ENCODE measurements at places on chromosomes 7 and 10.

DNA sequence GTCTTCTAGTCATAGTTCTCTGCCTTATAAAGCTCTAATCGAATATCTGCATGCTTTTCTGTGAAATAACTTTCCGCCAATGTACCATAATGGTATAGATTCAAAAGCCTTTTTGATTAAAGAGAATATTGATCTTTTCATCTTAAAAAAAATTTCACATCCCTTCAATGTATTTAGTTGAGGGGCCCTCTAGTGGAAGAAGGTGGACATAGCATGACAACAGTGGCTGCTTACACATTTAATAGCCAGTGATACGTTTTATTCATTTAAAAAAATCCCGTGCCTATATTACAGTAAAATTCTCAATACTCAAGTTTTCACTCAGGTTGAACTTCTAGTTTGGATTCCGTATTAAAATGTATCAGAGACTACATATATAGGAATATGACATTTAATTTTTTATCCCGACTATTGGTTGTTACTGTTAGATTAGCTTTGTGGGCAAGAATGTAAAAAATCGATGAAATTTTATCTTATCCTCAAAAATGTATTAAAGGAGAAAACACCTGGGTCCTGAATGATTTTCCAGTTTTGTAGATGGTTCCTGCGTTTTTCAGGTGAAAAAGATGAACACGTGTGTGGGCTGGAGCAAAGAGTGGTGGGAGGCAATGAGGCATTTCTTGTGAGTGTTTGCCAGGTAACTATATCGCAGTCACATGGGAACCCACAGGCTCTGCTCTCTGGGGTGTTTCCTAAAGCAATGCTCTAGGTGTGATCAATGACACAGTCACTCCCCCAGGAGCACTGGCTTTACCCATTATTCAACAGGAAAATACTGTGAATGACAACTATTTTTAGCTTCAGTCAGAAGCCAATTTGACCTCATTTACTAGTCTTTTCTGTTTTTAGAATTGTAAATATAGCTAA is 24.1 kb upstream of the PNLIP start:
- no peak for DNase-seq

- DNase-seq: no peak
Measured at GRCh38 chr7:51705701-51706100, 389.1 kb upstream of the COBL start.

DNA sequence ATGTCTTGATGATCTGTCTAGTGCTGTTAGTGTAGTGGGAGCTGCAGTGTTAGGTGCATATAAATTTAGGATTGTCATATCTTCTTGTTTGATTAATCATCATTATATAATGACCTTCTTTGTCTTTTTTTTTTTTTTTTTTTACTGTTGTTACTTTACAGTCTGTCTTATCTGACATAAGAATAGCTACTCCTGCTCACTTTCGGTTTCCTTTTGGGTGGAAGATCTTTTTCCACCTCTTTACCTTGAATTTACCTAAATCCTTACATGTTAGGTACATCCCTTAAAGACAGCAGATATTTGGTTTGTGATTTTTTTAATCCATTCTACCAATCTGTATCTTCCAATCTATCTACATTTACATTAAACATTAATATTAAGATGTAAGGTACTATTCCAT is 113.6 kb upstream of the PCLO start:
- no peak for DNase-seq

DNA sequence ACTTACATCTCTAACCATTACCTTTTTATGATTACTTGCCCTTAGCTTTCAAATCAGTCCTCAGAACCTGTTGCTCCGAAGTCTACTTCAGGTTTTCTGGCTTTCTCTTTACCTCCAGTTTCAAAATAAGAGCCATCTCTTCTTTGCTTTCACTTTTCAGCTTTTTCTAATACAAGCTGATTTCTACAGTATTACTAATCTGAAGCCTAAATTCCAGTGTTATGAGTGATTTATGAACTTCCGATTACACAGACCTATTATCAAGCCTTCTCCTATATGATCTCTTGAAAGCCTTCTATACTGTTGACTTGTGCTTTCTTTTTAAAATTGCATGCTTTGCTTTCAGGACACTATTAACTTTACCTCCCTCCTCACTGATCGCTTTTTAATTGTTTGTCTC is 1307.8 kb upstream of the CELF2 start:
- no peak for DNase-seq

GRCh38 chr10:128568041-128568440 is 441.8 kb upstream of the MKI67 start:
- no peak for DNase-seq

- no peak for DNase-seq
Measured at GRCh38 chr7:148325208-148325607, 265.4 kb upstream of the C7orf33 start.

DNA sequence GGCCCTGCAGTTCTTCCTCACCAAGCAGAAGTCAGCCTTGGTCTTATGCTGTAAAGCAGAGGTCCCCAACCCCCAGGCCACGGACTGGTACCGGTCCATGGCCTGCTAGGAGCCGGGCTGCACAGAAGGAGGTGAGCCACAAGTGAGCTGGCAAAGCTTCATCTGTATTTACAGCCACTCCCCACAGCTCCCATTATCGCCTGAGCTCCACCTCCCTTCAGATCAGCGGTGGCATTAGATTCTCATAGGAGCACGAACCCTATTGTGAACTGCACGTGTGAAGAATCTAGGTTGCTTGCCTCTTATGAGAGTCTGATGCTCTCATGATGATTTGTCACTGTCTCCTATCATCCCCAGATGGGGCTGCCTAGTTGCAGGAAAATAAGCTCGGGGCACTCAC is 87.6 kb upstream of the NEBL start:
- no peak for DNase-seq

DNA sequence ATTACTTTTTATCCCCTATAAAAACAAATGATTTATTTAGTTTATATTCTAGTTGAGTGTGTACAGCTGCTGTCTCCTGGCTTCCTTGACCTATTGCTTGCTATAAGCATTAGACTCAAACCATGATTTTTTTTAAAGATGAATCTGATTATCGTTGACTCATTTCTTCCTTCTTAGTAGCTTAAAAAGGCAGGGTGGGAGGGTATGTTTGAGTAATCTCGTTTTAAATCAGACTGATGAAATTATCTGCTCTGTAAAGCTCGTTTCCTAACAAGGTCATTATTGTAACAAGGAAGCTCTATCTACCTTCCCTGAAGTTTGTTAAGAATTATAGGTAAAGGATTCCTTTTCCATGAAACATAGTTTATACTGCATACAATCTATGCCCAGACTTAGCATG is 276.3 kb upstream of the KCND2 start:
- DNase-seq: no peak

GRCh38 chr10:114304017-114304570 is 65.0 kb downstream of the VWA2 start:
- peak; percentile 29 for DNase-seq

- DNase-seq: no peak
Measured at GRCh38 chr7:43385856-43386255, 197.1 kb upstream of the STK17A start.

- no peak for DNase-seq
Measured at GRCh38 chr7:2290877-2291276, 23.4 kb downstream of the SNX8 start.

Data from stimulated activated CD8-positive, alpha-beta memory T cell treated with anti-CD3 and anti-CD28 coated beads, Interleukin-4, amount 100 ng/mL, for 1 hour (primary cell).